ENCODE measurements at places on chromosomes 1 and 21. TPM values are rescaled to one million over a fixed set of nuclear protein-coding genes. Genes with fewer than 3 reads are reported as not detected.

DNA sequence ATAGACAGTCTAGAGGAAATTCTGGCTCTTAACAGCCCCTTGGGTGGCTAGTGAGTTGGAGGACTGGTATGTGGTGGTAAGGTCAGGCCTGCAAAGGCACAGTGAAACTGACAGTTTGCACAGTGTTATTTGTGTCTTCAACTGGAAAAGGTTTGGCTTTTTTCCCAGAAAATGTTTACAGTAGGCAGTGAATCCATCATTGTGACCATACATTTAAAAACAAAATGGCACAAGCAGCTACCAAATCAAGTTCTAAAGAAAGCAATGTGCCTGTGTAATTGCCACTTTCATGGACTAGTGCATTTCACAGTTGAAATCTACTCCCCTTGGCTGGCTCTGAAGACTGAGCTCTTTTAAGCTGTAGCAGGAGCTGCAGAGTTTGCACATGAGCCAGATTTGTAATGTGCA, 24.8 kb downstream of the ATPAF1 start:
- H3K4me1 ChIP-seq = no peaks in the 10 kb centered on the region
- no peak overlapping the region for H3K4me3 ChIP-seq
- peaks cover 23% of the 10 kb centered on the region for H3K36me3 ChIP-seq
- H3K27me3 ChIP-seq = no peaks in the 10 kb centered on the region

DNA sequence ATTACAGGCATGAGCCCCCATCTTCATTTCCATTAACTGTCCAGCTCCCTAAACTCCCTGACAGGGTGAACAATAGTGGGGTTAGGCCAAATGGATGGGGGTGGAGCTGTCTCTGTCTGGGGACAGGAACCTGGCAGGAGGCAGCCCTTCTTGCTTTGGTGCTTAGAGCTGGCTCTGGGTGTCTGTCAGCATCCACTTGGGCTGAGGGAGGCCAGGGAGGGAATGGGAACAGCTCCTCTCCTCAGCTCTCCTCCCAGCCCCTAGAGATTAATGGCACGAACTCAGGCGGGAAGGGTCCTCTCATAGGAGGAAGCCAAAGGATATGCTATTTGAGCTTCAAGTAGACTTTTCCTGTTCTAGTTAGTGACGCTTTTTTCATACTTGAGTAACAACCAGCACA, 11.1 kb upstream of the ETV3L start:
- H3K4me1 ChIP-seq = peaks cover 7% of the 10 kb centered on the region
- DNase-seq = no peak
- no peaks in the 10 kb centered on the region for H3K36me3 ChIP-seq
- H3K4me3 ChIP-seq = no peak overlapping the region
- H3K27me3 ChIP-seq = peaks cover 55% of the 10 kb centered on the region
- H3K27ac ChIP-seq = no peak overlapping the region

DNA sequence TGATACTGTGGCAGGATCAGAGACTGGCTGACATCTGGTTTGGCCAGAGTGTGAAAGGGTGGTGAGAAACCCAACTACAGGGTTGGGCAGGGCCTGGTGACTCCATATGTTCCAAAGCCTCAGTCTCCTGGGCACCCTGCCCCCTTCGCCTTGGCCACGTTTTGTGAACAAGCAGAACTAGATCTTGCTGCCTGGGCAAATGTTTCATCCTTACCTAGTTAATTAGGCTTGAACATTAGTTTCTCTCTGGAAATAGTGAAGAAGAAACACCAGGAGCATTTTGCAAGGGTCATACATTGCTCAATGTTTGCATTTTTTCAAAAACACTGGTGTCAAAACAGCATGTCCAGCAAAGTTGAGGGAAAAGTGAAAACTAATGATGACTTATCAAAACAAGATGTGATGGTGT, 60.5 kb downstream of the MAP3K7CL start:
- H3K4me1 ChIP-seq = peaks cover 11% of the 10 kb centered on the region
- DNase-seq = no peak
- H3K27ac ChIP-seq = no peak overlapping the region
- H3K36me3 ChIP-seq = no peaks in the 10 kb centered on the region
- no peak overlapping the region for H3K4me3 ChIP-seq

DNA sequence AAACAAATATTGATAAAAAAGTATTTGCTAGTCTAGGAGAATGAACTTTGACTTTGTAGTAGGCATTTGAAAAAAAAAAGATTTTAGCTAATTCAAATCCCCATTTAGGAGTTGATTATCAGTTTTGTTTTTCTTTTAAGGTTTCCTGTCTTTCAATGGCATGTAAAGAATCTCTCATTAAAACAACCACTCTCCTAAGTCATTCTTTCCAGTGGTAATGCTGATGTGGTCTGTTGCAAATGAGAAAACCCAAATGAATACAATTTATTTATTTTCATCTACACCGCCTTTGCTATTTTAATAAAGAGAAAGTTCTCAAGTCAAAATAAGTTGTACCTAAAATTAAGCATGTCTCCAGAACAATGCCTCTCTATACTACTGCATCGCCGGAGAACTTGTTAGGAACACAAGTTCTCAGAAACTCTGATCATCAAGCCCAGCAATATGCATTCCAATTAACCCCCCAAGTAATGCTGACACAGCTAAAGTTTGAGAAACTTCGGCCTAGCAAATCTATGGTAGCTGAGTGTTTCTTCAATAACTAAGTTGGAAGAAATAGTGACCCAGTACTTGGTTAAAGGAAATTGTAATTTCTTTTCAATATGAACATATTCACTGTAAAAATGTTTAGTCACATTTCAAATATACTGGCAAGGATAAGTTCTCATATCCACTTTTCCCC, 255.1 kb downstream of the PTPRC start:
- H3K4me1 ChIP-seq = peaks cover 12% of the 10 kb centered on the region
- H3K27ac ChIP-seq = no peak overlapping the region
- no peak for DNase-seq
- no peak overlapping the region for H3K4me3 ChIP-seq

- DNase-seq = peak; percentile 45
- peaks cover 5% of the 10 kb centered on the region for H3K27me3 ChIP-seq
- peak within 1 kb of the TSS; percentile 81 for H3K4me3 ChIP-seq
- H3K27ac ChIP-seq = peak within 1 kb of the TSS; percentile 86
- H3K4me1 ChIP-seq = peaks cover 58% of the 10 kb centered on the region
- H3K36me3 ChIP-seq = peaks cover 12% of the 10 kb centered on the region
Measured at GRCh38 chr1:172658871-172659453, at the start of gene FASLG. FASLG (plus strand) TSS chr1:172659103; CDS start chr1:172659202, 99 bp downstream.

DNA sequence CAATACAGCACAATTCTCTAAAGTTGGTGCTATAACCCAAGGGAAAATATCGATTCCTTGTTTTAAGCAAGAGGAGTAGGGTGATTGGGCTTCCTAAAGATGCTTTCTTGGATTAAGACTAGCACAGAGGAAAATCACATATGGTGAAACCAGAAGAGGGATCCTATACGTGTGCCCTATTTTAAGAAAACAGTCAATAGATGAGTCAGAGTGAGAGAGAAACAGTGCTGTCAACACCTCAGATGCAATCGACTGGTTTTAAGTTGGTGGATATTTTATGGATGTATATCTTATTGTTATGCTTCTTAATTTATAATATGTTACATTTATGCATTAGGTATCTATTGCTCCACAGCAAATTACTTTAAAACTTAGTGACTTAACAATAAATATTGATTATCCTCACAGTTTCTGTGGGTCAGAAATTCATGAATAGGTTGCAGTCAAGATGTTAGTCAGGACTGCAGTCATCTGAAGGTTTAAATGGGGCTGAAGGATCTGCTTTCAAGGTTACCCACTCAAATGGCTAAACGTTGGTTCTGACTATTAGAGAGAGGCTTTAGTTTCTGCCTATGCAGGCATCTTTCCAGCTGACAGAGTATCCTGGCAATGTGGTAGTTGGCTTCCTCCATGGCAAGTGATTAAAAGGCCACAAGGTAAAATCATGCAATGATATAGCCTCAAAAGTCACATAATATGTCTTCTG, 61.6 kb upstream of the DEPDC1 start:
- no peaks in the 10 kb centered on the region for H3K4me1 ChIP-seq
- no peak overlapping the region for H3K27ac ChIP-seq
- no peak overlapping the region for H3K4me3 ChIP-seq
- H3K27me3 ChIP-seq = no peaks in the 10 kb centered on the region
- no peak for DNase-seq
- H3K36me3 ChIP-seq = no peaks in the 10 kb centered on the region

- H3K27ac ChIP-seq = no peak overlapping the region
- peaks cover 36% of the 10 kb centered on the region for H3K36me3 ChIP-seq
- no peak for DNase-seq
- H3K4me1 ChIP-seq = peaks cover 10% of the 10 kb centered on the region
- H3K27me3 ChIP-seq = no peaks in the 10 kb centered on the region
- H3K4me3 ChIP-seq = no peak overlapping the region
Measured at GRCh38 chr1:179969962-179970361, 15.4 kb downstream of the CEP350 start.

DNA sequence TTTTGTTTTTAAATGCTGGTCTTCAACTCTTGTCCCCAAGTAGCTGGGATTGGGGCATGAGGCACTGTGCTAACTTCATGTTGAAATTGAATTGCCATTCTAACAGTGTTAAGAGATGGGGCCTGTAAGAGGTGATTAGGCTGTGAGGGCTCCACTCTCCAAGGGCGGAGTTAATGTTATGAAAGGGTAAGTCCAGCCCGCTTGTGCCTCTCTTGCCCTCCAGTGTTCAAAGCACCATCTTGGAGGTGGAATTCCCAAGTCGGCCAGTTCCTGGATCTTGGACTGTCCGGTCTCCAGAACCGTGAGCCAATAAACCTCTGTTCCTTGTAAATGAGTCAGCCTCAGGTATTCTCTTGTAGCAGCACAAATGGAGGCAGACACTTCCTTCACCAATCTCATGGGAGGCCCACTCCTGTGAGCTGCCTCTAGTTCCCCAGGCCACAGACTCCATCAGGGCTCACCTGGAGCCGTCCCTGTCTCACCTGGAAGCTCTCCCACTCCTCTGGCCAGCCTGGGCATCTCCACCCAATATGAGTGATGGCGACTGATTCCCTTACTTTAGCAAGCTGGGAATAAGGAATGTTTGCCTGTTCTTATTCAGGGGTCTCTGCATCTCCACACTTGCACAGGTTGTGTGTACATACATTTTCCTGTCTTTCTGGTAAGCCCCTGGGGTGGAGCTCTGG, 15.5 kb downstream of the IBA57 start:
- H3K27me3 ChIP-seq = no peaks in the 10 kb centered on the region
- H3K27ac ChIP-seq = no peak overlapping the region
- no peak overlapping the region for H3K4me3 ChIP-seq
- no peak for DNase-seq

DNA sequence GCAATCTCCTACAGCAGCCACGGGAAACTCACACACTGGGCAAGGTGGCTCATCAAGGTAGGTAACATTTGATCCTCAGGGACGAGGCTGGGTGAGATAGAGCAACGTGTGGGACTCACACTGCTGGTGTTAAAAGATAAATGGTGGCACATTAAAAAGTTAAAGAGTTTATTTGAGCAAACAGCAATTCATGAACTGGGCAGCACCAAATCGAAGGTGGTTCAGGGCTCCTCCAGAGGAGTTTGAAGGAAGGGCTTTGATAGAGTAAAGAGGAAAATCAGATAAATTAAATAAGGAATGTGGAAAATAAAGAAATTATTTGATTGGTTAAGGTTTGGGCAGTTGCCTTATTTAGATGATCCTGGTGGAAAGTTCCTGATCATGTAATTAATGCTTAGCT, 23.6 kb upstream of the TMEM51 start:
- no peak for DNase-seq
- H3K27ac ChIP-seq = no peak overlapping the region
- peaks cover 37% of the 10 kb centered on the region for H3K27me3 ChIP-seq

DNA sequence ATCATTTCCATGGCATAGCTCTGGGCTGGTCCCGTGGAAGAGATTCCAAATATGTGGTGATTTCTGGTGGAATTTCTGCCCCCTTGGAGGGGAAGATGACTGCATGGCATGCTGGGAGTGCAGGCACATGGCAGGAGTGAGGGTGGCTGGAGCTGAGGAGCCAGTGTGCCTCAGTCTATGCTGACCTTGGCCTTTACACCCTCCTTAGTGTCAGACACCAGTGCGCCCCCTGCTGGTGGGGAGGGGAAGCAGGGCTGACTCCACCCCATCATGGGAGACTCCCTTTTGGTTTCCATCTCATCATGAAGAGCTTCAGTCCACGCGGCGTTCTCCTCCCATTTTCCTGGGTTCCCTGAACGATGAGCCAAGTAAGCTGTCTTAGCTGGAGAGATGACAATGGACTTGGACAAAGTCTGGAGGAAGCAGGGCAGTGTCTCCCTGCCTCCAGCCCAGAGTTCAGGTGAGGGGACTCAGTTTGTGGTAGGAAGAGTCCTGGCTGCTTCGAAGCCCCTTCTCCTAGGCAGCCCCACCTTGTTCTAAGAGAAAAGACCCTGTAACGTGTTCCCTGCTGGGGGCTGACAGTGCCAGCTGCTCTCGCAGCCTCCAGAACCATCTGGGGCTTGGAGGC, 10.3 kb downstream of the ALX3 start:
- H3K4me3 ChIP-seq = no peak overlapping the region
- peaks cover 1% of the 10 kb centered on the region for H3K36me3 ChIP-seq
- peak; percentile 83 for DNase-seq
- peaks cover 3% of the 10 kb centered on the region for H3K4me1 ChIP-seq
- no peak overlapping the region for H3K27ac ChIP-seq
- H3K27me3 ChIP-seq = no peaks in the 10 kb centered on the region

- H3K4me3 ChIP-seq = no peak overlapping the region
- no peak for DNase-seq
- no peaks in the 10 kb centered on the region for H3K36me3 ChIP-seq
- H3K27me3 ChIP-seq = no peaks in the 10 kb centered on the region
- no peak overlapping the region for H3K27ac ChIP-seq
- H3K4me1 ChIP-seq = no peaks in the 10 kb centered on the region
Measured at GRCh38 chr21:21286170-21286798, 288.1 kb downstream of the NCAM2 start.

DNA sequence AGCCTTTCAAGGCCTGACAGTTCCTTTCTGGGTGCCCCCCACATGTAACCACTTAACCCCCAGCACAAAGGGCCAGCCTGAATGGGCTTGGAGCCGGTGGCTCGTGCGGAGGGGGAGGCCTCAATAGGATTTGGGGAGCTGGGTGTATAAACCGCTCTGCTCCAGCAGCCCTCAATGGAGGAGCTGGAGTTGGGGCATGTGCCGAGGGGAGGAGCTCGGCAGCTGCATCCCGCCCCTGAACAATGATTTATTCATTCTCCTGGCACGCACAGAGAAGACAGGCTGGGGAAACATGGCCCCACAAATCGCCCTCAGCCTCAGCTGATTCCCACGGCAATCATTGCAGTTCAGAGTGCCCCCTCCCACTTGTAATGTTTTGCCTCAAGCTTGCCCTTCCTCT, 6.9 kb upstream of the C1orf216 start:
- H3K27ac ChIP-seq = no peak overlapping the region
- no peak for DNase-seq
- H3K27me3 ChIP-seq = no peaks in the 10 kb centered on the region
- H3K4me1 ChIP-seq = peaks cover 3% of the 10 kb centered on the region
- H3K4me3 ChIP-seq = no peak overlapping the region

- H3K36me3 ChIP-seq = peaks cover 1% of the 10 kb centered on the region
- no peak overlapping the region for H3K27ac ChIP-seq
- H3K4me3 ChIP-seq = no peak overlapping the region
- no peaks in the 10 kb centered on the region for H3K4me1 ChIP-seq
Measured at GRCh38 chr1:195141294-195141693, 1466.9 kb downstream of the KCNT2 start.

The ZBTB8B gene
- total RNA-seq = not detected

The HSPA6 gene
- 1.4 TPM for total RNA-seq

The SH3D21 gene
- 26.5 TPM for total RNA-seq

The COL8A2 gene
- total RNA-seq = 0.17 TPM

The C1orf53 gene
- 0.75 TPM for total RNA-seq

The CD34 gene
- not detected for total RNA-seq

The C4BPB gene
- total RNA-seq = 2.7 TPM

Measured in activated naive CD8-positive, alpha-beta T cell treated with anti-CD3 and anti-CD28 coated beads, Interleukin-2, amount 10 ng/mL, durations not matched to agents 7 days and 5 days (primary cell).